ENCODE measurements at places on chromosomes 3 and 15.

DNA sequence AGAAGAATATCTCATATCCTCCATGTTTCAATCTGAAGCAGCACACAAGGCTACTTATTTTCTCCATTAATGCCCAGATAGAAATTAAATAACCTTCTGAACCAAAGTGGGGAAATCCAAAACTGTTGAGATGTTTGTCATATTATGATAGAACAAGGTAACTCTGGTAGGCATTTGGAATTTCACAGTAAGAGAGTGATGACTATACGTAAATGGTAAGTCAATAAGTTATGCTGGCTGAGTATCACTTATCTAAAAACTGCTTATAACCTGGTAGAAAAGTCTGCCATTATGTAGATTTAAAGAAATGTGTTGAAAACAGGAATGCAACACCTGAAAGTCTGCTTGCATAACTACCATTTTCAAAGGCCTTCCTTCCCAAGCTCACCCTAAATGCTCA lies 17.2 kb upstream of the SLC12A8 start:
- DNase-seq = no peak

GRCh38 chr3:71172951-71173350 lies 410.6 kb downstream of the FOXP1 start:
- no peak for DNase-seq

DNA sequence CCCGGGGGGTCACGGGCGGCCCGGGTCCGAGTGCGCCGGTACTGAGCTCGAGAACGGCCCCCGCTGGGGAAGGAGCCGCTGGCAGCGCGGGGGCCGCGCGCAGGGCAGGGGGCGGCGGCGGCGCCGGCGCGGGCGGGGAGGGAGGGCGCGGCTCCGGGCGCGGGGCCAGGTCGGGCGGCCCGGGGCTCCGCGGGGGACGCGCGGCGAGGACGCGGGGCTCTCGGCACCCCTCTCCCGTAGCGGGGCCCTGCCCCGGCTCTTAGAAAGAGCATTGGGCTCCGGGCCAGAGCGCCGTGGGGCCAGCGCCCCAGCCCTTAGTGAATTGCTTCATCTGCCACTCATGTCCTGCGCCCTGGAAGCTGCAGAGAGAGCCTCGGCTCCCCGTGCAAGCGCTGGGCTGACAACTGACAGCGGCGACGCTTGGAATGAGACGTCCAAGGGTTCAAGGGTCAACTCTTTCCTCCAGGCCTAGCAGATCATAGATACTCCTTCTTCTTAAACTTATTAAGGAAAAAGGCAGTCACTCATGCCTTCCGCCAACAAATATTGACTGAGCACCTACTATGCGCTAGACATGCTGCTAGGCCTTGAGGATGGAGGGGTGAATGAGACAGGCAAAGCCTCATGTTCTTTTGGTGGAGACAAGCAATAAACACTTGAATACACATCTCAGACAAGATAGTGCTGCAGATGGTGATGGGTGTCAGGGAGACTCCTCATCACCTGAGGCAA lies 140.8 kb downstream of the SMAD6 start:
- DNase-seq = peak; percentile 65

DNA sequence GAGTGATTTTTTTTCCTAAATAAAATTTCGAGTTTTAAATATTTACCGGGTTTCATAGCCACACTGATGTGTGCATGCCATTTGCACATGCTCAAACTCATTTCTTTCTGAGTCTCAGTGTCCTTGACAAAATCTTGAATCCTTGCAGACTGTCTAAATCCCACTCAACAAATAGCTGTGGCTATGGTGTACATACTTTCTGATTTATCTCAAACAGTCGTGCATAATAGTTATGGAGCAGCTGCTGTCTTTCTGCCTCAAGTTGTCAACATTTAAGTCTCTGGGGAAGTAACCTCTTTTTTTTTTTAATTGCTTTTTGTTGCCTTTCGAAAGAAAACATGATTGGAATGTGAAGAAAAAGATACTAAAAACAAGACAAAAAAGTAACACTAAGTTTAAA lies 52.8 kb upstream of the UTS2B start:
- no peak for DNase-seq

DNA sequence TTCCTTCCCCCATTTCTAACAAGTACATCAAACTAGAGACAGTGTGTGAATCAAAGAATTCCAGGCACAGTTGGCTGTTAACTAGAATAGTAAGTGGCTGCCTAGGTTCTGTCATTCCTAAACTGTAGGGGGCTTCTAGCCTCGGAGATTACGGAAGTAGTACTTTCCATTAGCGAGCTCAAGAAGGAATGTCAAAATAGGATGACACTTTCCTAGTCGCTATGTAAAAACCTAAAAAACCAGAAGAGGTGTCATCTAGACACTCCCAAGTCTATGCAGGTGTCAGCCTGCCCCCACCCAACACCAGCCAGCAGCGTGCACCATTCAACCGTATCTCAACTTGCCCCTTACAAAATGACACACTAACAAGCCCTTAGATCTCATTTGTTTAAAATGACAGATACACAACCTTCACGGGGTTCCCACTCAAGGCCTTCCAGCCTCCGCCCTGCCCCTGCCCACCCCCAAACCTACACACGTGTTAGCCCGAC lies 874 bp downstream of the INO80 start:
- DNase-seq = peak; percentile 46

- DNase-seq = no peak
Observed at GRCh38 chr3:130843441-130843840, 50.4 kb upstream of the ATP2C1 start.

DNA sequence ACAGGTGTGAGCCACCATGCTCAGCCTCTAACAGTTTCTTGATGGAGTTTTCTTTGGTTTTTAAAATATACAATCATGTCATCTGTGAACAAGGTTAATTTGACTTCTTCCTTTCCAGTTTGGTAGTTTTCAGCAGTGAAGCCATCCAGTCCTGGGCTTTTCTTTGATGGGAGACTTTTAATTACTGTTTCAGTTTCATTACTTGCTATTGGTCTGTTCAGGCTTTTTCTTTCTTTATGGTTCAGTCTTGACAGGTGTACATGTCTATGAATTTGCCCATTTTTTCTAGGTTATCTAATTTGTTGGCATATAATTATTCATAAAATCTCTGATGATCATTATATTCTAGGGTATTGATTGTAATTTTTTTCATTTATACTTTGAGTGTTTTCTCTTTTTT lies 36.8 kb downstream of the PFN2 start:
- no peak for DNase-seq

- DNase-seq = no peak
Observed at GRCh38 chr15:34009656-34010055, 29.3 kb downstream of the AVEN start.

- no peak for DNase-seq
Observed at GRCh38 chr15:45346381-45346780, 32.0 kb downstream of the GATM start.

DNA sequence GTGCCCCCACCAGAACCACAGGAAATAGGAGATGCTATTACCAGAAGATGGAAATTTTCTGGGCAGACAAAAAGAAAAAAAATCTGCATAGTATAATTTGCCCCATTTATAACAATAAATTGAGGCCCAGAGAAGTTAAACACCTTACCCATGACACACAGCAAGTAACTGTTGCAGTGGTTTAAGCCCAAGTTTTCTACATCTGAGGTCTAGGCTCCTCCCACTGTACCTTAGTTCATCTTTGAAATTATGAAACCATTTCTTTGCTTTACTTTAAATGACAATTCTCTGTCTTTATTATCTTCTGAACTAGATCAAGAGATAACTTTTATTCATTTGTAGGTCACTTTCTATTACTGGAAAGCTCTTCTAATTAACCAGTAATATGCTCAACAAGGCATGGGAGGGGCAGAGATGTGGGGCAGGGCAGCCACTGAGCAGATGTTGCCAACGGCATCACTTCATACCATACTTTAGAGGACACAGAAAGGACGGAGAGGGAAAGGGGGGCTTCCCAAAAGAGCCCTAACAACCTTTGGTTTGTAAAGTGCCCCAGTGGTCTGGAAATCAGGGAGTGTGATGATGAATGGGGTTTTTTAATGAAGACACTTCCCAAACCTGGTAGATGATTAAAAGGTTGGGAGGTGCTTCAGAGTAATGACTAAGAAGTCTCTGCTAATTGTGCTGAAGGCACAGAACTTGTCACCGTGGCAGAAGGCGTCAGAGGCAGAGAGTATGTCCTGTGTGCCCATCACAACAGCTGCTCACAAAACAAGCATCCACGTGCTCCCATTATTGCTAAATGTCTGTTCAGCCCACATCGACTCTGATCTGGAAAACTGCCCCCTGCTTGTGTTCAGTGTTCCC lies 342.5 kb downstream of the SHQ1 start:
- no peak for DNase-seq

GRCh38 chr15:63497642-63498467 lies 6.5 kb upstream of the USP3 start:
- no peak for DNase-seq

DNA sequence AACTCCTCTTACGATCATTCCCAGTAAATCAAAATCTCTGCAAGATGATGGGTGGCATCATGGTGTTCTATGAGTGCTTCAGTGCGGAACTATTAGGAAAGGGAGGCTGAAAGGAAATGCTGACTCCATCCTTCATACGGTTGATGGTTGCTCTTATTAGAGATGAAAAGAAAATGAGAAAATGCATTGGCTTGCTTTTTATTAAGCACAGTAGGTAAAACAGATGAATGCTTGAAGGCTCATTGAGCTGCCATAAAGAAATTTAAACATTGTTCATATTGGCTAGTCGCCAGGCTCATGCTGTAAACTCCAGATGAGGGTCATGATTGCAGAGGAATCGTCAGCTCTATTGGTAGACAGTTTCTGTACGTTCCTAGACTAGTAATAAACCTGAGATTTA lies 115.8 kb downstream of the EPHA3 start:
- no peak for DNase-seq

DNA sequence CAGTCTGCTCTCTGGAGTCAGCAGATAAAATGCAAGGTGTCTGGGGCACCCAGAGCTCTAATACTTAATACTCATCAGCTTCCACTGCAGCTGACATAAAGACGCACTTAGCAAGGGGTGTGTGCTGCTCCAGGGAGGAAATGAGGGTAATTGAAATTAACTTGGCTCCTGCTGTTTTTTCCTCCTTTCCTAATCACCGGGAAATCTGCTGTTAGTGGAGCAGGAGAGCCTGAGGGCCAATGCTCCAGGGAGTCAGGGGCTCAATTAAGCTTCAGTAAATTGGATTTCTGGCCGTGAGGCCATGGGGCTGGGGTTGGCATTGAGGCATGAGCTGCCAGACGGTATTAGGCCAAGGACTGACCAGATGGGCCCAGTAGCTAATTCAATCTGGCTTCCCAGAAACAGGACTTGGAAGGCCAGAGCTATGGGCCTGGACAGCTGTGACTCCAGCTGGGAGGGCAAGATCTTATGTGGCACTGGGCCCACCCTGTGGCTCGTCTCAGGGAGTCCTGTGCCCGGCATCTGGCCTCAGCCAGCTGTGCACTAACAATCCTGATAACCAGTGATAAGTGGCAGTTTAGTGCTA lies 30.7 kb upstream of the CHRNB4 start:
- no peak for DNase-seq

DNA sequence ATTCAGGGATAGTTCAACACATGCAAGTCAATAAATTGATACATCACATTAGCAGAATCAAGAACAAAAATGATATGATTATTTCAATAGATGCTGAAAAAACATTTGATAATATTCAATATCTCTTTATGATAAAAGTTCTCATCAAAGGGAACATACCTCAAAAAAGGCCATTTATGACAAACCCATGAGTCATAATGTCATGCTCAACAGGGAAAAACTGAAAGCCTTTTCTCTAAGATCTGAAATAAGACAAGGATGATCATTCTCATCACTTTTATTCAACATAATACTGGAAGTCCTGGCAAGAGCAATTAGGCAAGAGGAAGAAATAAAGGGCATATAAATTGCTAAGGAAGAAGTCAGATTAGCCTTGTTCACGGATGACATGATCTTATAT lies 54.1 kb upstream of the TMEM158 start:
- no peak for DNase-seq

- DNase-seq = peak; percentile 13
Observed at GRCh38 chr15:87827131-87827530, 429.4 kb downstream of the NTRK3 start.

DNA sequence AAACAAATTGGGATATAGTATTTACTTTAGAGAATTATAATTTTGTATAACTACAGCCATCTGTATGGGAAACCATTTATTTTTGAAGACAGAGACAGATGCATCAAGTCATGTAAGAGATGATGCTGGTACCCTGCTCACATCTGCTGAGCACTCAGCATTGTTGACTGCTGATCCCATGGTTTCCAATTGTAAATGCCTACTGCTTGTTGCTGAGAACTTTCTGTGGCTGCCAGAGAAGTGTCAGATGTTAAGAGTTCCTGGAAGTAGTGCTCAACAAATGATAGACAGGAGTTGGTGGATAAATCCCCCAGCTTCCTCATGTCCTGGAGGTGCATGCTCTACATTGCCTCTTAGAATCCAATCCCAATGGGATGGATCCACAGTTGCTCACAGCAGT lies 167.1 kb downstream of the OXSM start:
- no peak for DNase-seq

DNA sequence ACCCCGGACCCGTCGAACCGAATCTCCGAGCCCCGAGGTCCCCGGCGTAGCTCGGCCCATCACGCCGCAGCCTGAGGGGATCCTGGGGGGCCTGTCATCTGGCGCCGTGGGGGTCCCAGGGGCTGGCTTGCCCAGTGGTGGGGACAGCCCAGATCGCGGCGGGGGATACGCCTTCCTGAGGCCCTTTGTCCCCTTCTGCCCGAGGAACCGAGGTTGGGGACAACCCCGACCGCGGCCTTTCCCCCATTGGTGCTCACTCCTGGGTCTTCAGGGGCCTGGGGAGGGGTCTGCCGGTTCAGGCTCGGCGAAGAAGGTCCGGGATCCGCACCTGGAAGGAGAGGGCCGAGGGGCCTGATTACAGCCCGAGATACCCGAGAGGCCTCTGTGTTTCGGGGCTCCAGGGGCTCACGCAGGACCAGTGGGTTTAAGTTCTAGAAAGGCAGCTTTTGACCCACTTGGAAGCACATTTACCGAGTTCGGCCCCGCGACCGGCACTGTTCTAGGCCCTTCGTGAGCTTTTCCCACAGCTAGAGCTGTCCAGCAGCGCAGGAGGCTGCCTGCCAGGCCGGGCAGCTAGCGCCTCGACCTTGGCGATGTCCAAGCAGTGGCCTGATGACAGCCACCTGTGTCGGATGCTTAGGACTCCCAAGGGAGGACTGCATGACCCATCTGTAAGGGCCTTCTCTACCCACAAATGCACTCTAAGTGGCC lies 504 bp downstream of the ABHD2 start:
- no peak for DNase-seq

DNA sequence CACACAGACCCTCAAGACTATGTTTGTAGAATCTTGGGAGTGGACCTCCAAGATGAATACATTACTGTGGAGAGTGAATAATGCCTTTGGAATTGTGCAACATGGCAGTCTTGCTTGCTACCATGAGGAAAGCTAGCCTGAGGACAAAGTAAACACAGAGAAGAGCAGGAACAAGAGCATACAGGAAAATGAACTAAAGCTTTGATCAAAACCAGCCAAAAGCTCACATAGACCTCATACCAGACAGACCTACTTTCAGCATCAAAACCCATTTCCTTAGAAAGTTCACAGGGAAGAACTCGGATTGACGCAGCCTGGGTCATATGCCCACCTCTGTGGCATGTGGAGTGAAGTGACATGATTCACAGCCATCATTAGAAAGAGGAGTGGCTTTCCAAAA lies 3.3 kb upstream of the RAB8B start:
- no peak for DNase-seq

GRCh38 chr15:65632780-65633375 lies 11.1 kb downstream of the SLC24A1 start:
- no peak for DNase-seq

- DNase-seq = no peak
Observed at GRCh38 chr3:126205717-126206655, 25.6 kb upstream of the ALDH1L1 start.
